Stimulated activated CD8-positive, alpha-beta memory T cell treated with anti-CD3 and anti-CD28 coated beads, Interleukin-2, amount 100 ng/mL, for 1 hour (primary cell): ENCODE measurements at places on chromosomes 3 and 15.

GRCh38 chr3:57133157-57133556 lies 32.0 kb downstream of the IL17RD start:
- no peak for DNase-seq

- no peak for DNase-seq
These were observed 72.1 kb downstream of the OTOL1 start for GRCh38 chr3:161568671-161569070.

DNA sequence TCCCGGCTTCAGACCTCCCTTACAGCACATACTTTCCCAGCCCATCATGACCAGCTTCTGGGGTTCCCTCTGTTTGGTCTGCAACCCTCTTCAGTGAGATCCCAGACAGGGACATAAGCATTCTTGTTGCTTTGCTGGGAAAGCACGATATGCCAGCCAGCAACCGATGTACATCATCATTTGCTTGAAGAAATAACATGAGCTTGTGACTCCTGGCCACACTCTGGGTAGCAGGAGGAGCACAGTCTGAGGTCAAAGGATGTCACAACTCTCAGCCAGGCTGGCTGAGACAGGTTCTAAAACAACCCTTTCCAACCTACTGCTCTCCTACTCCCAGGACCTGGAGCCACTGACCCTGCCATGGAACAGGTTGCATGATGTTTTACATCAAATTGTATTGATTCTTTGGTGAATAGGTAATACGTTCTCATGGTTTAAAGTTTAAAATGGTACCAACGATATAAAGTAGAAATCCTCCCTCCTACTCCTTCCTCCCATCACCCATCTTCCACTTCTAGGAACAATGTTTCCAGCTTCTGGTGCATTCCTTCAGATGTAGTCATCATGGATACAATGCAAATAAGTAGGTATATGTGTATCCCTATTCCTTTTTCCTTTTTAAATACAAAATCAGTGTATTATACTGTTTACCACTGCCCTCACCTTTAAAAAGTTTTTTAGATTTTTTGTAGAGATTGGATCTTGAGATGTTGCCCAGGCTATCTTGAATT lies 190.3 kb downstream of the OPA1 start:
- no peak for DNase-seq

GRCh38 chr3:11285471-11285870 lies 13.3 kb downstream of the ATG7 start:
- no peak for DNase-seq

DNA sequence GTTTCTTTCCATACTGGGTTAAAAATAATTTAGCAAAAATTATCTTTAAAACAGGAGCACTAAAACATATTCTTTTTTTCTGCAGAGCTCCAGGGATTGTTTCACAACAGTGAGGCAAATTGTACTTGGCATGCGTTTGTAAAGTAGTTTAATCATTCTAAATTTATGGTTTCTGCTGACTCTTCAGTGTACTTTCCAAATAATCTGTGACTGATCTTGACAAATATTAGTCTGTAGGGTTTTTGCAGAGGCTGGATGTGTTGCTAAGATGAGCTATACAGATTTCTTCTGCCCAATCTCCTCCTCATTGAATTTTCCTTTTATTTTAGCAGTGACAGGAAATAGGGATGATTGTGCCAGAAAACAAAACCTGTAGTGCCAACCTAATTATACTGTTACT lies 328.0 kb upstream of the MANF start:
- no peak for DNase-seq

DNA sequence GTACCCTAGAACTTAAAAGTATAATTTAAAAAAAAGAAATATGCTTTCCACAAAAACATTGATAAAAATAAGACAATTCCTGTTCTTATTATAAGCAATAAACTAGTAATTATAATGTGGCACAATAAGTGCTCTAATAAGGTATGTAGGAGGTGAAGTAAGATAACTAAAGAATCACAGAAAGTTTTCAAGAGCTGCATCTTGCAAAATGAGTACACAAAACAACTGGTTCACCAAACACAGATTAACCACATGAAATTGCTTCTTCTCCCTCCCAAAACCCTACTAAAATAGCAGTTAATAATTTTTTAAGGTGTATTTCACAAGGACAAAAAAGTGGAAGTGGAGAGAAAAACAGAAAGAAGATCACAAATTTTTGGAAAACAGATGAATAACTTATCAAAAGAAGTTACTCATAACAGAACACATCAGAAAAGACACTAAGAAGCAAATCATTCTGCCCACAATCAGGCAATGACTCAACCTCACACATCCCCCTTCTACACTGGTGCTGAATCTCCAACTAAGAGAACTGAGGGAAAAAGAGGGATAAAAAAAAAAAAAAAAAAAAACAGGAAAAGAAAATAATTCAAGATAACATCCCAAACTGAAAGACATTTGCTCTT lies 64.2 kb downstream of the TBC1D5 start:
- no peak for DNase-seq

DNA sequence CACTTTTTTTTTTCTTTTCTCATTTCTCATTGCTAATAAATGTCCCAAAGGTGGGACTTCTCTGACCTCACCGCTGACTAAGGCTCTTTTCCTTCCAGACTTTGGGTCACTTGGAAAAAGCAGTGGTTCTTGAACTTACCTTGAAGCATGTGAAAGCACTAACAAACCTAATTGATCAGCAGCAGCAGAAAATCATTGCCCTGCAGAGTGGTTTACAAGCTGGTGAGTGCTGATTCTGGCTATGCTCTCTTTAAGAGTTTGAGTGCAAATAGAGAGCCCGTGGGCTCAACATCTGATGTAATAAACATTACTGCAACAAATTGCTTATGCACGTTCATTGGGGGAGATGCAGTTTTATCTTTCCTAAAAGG lies 2.0 kb downstream of the BHLHE40 start:
- no peak for DNase-seq

DNA sequence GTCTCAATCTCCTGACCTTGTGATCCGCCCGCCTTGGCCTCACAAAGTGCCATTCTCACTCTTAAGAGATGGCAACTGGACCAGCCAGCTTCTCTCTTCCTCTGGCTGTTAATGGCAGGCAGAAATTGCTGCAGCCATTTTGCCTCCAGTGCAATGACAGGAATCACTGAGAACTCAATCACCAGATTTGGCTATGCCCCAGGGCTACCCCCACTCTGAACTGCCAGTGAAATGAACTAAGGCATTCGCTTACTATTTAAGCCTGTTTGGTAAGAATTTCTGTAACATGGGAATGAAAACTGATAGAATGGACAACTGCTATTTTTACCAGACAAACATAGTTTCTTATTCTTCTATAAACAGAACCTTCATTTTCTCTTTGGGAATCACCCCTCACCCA lies 24.5 kb downstream of the FOXP1 start:
- DNase-seq: no peak

- DNase-seq: no peak
These were observed 86.4 kb downstream of the LRTM1 start for GRCh38 chr3:54841471-54841870.

DNA sequence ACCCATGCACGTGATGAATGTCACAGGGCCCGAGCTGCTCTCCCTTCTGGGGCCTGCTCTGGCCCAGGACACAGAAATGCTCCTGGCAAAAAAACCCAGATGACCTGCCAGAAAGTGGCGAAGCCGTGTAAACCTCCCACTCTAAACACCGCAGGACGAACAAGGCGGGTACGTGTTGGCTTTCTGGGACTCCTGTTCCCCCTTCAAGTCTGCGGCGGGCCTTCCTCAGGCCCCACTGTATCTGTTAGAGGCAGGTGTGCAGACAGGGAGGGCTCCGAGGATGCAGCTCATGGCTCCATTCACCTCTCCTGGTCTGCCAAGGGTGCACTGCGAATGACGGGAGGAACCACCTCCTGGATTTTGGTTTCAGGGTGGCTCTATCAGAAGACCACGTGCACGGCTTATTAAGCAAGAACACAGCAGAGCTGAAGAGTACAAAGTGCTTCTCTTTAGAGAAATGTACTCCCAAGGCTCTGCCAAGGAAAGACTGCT lies 173.8 kb downstream of the ADAMTS17 start:
- no peak for DNase-seq

GRCh38 chr3:110272525-110272924 lies 799.1 kb upstream of the NECTIN3 start:
- DNase-seq: no peak

- DNase-seq: no peak
These were observed 410.8 kb downstream of the GAP43 start for GRCh38 chr3:116034086-116034485.
